ENCODE measurements at places on chromosomes 1 and 21. TPM values are rescaled to one million over a fixed set of nuclear protein-coding genes. Genes with fewer than 3 reads are reported as not detected.
A peak's percentile ranks its signal among the peaks of the same experiment; 100 is the strongest.

DNA sequence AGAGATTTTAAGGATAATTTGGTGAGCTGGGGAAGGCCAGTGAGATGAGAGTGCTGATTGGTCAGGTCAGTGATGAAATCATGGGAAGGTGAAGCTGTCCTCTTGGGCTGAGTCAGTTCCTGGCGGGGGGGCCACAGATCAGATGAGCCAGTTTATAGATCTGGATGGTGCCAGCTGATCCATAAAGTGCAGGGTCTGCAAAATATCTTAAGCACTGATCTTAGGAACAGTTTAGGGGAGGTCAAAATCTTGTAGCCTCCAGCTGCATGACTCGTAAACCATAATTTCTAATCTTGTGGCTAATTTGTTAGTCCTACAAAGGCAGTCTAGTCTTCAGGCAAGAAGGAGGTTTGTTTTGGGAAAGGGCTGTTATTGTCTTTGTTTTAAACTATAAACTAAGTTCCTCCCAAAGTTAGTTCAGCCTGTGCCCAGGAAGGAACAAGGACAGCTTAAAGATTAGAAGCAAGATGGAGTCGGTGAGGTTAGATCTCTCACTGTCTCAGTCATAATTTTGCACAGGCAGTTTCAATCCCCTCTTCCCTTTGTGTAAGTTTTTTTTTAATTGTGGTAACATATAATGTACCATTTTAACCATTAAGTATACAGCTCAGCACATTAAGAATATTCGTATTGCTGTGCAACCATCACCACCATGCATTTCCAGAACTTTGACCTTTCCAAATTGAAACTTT lies 39.4 kb downstream of the PTAFR start:
- H3K36me3 ChIP-seq, result no peaks in the 10 kb centered on the region
- no peaks in the 10 kb centered on the region for H3K4me1 ChIP-seq
- H3K27ac ChIP-seq, result no peak overlapping the region
- no peak for DNase-seq
- H3K27me3 ChIP-seq, result no peaks in the 10 kb centered on the region
- no peak overlapping the region for H3K4me3 ChIP-seq

GRCh38 chr1:18819203-18819602 lies 40.3 kb downstream of the TAS1R2 start:
- H3K4me3 ChIP-seq, result no peak overlapping the region
- no peak for DNase-seq
- no peaks in the 10 kb centered on the region for H3K27me3 ChIP-seq
- no peaks in the 10 kb centered on the region for H3K4me1 ChIP-seq
- no peak overlapping the region for H3K27ac ChIP-seq

- H3K4me3 ChIP-seq, result no peak overlapping the region
- H3K27me3 ChIP-seq, result no peaks in the 10 kb centered on the region
- no peak overlapping the region for H3K27ac ChIP-seq
- no peaks in the 10 kb centered on the region for H3K4me1 ChIP-seq
- H3K36me3 ChIP-seq, result no peaks in the 10 kb centered on the region
Observed at GRCh38 chr1:43077273-43077672, 94.8 kb downstream of the EBNA1BP2 start.

The SASS6 gene
- 4.0 TPM for total RNA-seq

The POGZ gene
- total RNA-seq, result 126 TPM

DNA sequence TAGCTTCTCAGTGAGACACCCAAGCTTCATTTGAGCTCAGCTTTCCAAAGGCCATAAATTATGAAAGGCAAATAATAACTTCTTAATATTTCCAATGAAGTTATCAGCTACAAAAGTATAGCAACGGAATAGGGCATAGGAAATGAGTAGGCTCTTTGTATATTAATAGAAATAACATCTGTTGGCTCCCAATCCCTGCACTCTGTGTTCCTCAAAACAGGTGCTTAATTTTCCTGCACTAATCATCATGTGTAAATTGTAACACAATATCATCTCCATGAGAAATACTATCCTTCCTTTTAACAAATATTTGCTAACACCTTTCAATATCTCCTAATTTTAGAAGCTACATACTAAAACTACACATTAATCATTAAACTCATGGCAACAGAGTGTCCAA lies 19.2 kb upstream of the IFI44L start:
- no peak overlapping the region for H3K27ac ChIP-seq
- H3K4me3 ChIP-seq, result no peak overlapping the region
- no peaks in the 10 kb centered on the region for H3K27me3 ChIP-seq
- H3K4me1 ChIP-seq, result no peaks in the 10 kb centered on the region
- DNase-seq, result no peak

- no peaks in the 10 kb centered on the region for H3K27me3 ChIP-seq
- no peaks in the 10 kb centered on the region for H3K4me1 ChIP-seq
- H3K36me3 ChIP-seq, result no peaks in the 10 kb centered on the region
Observed at GRCh38 chr21:42790520-42791065, 88.7 kb downstream of the WDR4 start.

DNA sequence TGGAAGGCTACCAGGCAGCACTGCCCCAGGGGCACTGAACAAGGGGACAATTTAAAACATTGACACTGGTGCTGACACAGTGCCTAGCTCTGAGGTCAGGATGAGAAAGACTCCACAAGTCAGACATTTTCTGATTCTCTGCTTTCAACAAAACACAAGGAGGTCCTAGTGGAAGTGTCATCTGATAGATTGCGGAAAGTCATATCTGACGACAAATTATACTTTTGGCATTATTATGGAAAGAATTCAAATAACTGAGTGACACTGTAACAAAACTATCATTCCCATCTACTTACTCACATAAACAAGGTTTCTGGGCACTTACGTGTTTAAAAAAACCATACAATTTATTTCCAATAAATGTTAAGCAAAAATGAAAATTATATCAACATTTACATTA lies 123.5 kb downstream of the SLC45A1 start:
- H3K27ac ChIP-seq, result no peak overlapping the region
- no peak for DNase-seq
- H3K4me1 ChIP-seq, result peaks cover 10% of the 10 kb centered on the region
- no peak overlapping the region for H3K4me3 ChIP-seq

GRCh38 chr1:116667575-116668105 lies at the start of gene IGSF3:
Gene IGSF3, minus strand, starts transcription at chr1:116667733. Its CDS starts 1,407 bp downstream, at chr1:116666326.
- no peaks in the 10 kb centered on the region for H3K4me1 ChIP-seq
- H3K27me3 ChIP-seq, result no peaks in the 10 kb centered on the region
- DNase-seq, result peak; percentile 67
- no peaks in the 10 kb centered on the region for H3K36me3 ChIP-seq
- peak within 1 kb of the TSS; percentile 62 for H3K27ac ChIP-seq
- peak within 1 kb of the TSS; percentile 71 for H3K4me3 ChIP-seq

DNA sequence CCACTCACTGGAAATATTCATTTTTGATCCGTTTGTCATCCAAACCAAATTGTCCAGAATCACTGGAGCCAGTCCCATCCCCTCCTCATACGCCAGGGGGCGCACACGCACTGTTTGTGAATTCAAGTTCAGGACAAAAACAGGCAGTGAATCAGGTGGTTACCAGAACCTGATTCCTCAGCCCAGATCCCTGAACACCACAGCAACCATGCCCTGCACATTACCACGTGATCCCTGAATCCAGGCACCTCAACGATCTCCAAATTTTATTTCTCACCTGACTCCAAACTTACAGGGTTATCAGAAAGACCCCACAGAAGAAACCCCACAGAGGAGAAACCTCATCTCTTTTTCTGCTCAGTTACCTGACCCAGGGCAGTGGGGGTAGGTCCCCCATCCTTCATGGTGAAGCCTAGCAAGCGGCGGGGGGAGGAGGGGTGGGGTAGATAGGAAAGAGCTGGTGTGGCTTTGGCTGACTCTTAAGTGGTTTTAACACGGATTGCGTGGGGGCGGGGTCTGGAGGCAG lies 1.4 kb upstream of the PTPRF start:
- H3K4me3 ChIP-seq, result no peak overlapping the region
- H3K4me1 ChIP-seq, result peaks cover 16% of the 10 kb centered on the region
- no peaks in the 10 kb centered on the region for H3K36me3 ChIP-seq
- no peaks in the 10 kb centered on the region for H3K27me3 ChIP-seq

The OR6N1 gene
- not detected for total RNA-seq

GRCh38 chr1:67666636-67667035 lies 18.4 kb upstream of the GADD45A start:
- H3K27me3 ChIP-seq, result no peaks in the 10 kb centered on the region
- DNase-seq, result no peak
- H3K4me3 ChIP-seq, result no peak overlapping the region
- no peaks in the 10 kb centered on the region for H3K36me3 ChIP-seq

GRCh38 chr1:41681331-41682098 lies 197.0 kb upstream of the EDN2 start:
- H3K27me3 ChIP-seq, result no peaks in the 10 kb centered on the region
- H3K27ac ChIP-seq, result no peak overlapping the region
- DNase-seq, result no peak
- H3K4me3 ChIP-seq, result no peak overlapping the region
- H3K36me3 ChIP-seq, result no peaks in the 10 kb centered on the region
- no peaks in the 10 kb centered on the region for H3K4me1 ChIP-seq

GRCh38 chr1:32903991-32904785 lies 3.0 kb upstream of the TMEM54 start:
- no peak overlapping the region for H3K27ac ChIP-seq
- H3K4me3 ChIP-seq, result no peak overlapping the region
- no peaks in the 10 kb centered on the region for H3K36me3 ChIP-seq
- DNase-seq, result no peak
- no peaks in the 10 kb centered on the region for H3K4me1 ChIP-seq

DNA sequence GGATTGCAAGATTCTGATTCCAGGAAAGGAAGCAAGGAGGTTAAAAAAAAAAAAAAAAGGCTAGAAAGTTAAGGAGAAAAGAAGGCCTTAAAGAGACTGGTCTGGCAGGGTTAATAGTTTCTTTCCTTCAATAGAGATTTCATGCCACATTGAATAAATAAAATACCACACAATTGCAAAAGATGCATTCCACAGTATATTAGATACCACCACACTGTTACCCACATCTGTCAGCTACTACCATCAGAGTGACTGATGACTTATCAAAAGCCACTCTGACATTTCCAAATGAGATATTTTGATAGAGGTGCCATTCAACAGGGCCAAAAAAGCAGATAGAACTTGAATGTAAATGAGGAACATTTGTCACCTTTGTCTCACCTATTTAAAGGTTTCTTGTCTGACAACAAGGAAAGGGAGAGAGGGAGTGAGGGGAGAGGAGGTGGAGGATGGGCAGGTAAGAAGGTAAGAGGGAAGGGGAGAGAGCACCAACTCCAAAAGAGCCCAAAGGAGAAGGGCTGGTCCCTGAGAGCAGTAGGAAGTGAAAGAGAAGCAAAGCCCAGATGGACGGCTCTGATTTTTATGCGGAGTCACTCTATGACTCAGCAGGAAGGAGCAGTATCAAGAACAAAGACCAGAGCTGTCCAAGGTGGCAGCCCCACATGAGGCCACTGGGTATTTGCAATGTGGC lies 38.3 kb downstream of the LRRN2 start:
- DNase-seq, result no peak
- no peak overlapping the region for H3K4me3 ChIP-seq
- H3K27ac ChIP-seq, result no peak overlapping the region
- no peaks in the 10 kb centered on the region for H3K27me3 ChIP-seq
- H3K4me1 ChIP-seq, result no peaks in the 10 kb centered on the region
- H3K36me3 ChIP-seq, result no peaks in the 10 kb centered on the region

The HSPB7 gene
- 20.4 TPM for total RNA-seq

DNA sequence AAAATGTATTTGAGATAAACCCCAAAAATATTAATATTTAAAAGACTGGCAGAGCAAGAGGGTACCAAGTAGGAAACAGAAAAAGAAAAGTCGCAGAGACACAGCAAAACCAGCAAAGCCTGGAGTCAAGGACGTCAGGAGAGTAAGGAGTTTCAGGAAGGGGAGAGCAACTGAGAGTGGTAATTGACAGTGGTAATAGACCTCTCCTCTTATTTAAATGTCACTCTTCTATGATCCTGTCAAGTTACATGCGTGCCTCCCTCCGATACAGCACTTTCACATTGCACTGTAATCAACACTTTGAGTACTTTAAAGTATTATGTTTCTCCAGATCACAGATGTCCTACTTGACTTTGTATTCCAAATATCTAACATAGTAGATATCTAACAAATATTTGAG lies 82.6 kb upstream of the EXO1 start:
- no peaks in the 10 kb centered on the region for H3K4me1 ChIP-seq
- no peak for DNase-seq
- H3K27me3 ChIP-seq, result no peaks in the 10 kb centered on the region
- no peak overlapping the region for H3K4me3 ChIP-seq
- no peaks in the 10 kb centered on the region for H3K36me3 ChIP-seq
- H3K27ac ChIP-seq, result no peak overlapping the region

The GBP7 gene
- total RNA-seq, result not detected

- no peak overlapping the region for H3K4me3 ChIP-seq
- no peak for DNase-seq
- no peaks in the 10 kb centered on the region for H3K27me3 ChIP-seq
- no peaks in the 10 kb centered on the region for H3K36me3 ChIP-seq
- no peak overlapping the region for H3K27ac ChIP-seq
- H3K4me1 ChIP-seq, result peaks cover 4% of the 10 kb centered on the region
Observed at GRCh38 chr1:114094363-114094634, 59.4 kb downstream of the SYT6 start.

DNA sequence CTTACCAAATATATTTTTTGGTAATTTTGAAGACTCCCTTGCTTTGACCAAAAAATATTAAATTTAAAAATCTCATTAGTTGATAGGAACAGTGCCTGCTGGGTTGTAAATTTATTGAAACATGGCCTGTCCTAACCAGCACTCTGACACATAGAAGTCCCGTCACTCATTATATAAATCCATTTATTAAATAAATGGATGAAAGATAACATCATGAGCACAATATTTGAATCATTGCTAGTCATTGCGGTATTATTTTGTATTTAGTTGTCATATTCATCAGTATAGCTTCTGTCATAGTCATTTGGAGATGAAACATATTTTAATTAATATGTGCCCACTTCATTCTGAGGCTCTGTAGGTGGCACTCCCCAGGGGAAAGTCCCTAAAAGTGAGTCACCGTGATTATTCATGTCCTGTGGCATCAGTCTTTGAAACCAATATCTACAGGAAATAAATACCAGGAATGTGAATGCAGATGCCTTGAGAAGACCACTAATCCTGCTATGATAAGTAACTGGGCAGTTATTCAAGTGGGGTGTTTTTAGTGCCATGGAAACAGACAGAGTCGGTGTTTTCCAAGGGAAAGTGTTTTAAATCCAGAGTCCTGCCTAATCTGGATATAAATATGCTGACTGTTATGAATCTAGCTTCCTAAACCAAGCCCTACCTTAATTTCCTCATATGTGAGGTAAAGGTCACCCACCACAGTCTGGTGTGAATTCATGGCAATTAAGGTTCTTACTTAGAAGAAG lies 302.0 kb downstream of the DUSP10 start:
- H3K4me3 ChIP-seq, result no peak overlapping the region
- H3K36me3 ChIP-seq, result no peaks in the 10 kb centered on the region
- DNase-seq, result no peak

The ZNF593OS gene
- not detected for total RNA-seq

GRCh38 chr1:61461406-61462384 lies 263.2 kb downstream of the TM2D1 start:
- no peak overlapping the region for H3K4me3 ChIP-seq
- H3K27me3 ChIP-seq, result no peaks in the 10 kb centered on the region
- no peak overlapping the region for H3K27ac ChIP-seq

DNA sequence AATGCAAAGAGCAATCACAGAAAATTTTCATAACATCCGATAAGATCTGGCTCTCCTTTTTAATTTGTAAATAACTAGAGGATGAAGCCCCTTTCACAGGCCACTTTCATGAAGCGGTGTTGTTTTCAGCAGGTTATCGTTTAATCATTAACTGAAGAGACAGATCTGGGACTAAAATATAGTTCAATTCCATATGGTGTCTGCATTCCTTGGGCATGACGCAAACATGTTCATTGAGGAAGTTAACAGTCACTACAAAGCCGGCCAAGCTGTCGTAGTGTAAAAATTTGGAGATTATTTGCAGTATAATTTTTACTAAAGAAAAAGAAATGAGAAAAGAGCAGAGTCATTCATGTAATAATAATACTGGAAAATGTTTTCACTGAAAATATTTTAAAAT lies 565.2 kb upstream of the ADAMTS5 start:
- no peaks in the 10 kb centered on the region for H3K36me3 ChIP-seq
- no peak overlapping the region for H3K27ac ChIP-seq
- DNase-seq, result no peak
- no peaks in the 10 kb centered on the region for H3K27me3 ChIP-seq
- H3K4me3 ChIP-seq, result no peak overlapping the region

All from prostate gland (tissue), 2 donors.